Activated T-helper 2 cell treated with anti-CD3 and anti-CD28 coated beads, Interferon-gamma antibody, Interleukin-2, Interleukin-4, amounts not matched to agents 10 μg/mL and 5 μg/mL and 100 μg/mL, durations not matched to agents 14 hours and 24 hours and 36 hours (primary cell): ENCODE measurements at places on chromosomes 11 and 22. TPM values are rescaled to one million over a fixed set of nuclear protein-coding genes. Genes with fewer than 3 reads are reported as not detected.

Gene RAG1
- 0.05 and 0.21 TPM in 2 replicates for total RNA-seq

Gene OTOG
- not detected in 2 replicates for total RNA-seq

Gene OR52I2
- not detected in 2 replicates for total RNA-seq

Gene DSCAML1
- not detected in 2 replicates for total RNA-seq

Gene MYBPC3
- total RNA-seq = not detected in 2 replicates

Gene CBLIF
- total RNA-seq = not detected in 2 replicates

Gene OR5A2
- not detected in 2 replicates for total RNA-seq

Gene MUC2
- total RNA-seq = not detected in 2 replicates

Gene MAJIN
- not detected in 2 replicates for total RNA-seq

Gene CALCB
- total RNA-seq = 0.73 and 0.90 TPM in 2 replicates

Gene CCDC73
- 0.11 and 0.14 TPM in 2 replicates for total RNA-seq

Gene MRGPRX4
- not detected in 2 replicates for total RNA-seq

Gene UPB1
- total RNA-seq = 0.09 and 0.11 TPM in 2 replicates
